ENCODE measurements at places on chromosomes 3 and 15.

DNA sequence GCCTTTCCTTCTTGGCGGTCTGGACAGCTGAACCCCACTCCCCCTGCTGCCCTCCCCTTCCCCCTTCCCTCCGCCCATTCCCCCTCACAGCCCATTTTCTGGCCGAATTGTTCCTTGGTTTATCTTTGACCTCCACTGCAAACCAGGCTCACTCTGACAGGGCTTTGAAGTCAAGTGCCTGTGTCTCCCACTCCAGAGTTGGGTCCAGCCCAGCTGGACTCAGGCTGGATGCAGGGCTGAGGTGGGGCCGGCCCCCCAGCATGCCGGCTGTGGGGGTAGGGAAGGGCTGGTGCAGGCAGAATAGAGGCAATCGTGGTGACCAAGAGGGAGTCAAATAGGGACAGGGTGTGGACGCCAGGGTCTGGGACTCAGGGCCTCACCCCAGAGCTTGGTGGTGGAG lies 57.0 kb upstream of the MRPS22 start:
- DNase-seq: no peak

DNA sequence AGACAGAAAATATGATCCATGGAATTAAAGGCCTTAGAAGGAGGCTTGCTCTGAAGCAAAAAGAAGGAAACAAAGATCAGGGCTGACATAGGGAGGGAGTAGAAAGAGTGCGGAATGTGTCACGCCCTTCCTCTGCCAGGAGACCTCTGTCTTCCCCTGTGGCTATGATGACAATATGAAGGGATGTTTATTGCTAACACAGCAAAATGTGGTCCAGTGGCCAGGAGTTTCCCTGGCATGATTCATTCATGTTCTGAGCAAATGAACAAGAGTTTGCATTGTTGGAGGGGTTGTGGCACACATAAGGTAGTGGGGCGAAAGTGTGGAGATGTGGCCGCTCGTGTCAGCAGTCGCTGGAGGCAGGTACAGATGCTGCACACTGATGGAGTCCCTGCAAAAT lies 169.4 kb downstream of the SHQ1 start:
- DNase-seq: no peak

- no peak for DNase-seq
Measured at GRCh38 chr3:28940530-28940929, 340.3 kb upstream of the RBMS3 start.

- DNase-seq: no peak
Measured at GRCh38 chr15:65311760-65312159, 7.3 kb downstream of the RNU5B-1 start.

DNA sequence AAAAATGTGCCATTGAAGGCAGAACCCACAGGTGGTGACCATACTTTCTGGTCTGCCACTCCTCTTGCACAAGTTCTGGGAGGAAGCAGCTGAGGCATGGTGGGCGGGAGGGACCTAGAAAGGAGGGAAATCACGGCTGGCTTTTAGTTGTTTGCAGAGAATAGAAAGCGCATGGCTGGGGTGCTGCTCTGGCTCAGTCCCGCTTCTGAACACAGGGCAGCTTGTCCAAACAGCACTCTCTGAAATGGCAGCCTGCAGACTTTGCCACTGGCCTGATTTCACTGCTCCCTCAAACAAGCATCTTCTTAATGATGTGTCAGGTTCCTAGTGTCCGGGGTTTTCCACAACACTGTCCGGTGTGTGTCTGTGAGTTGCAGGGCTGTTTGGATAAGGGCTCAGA lies 76.7 kb downstream of the AAGAB start:
- no peak for DNase-seq

GRCh38 chr3:133412183-133413132 lies 12.6 kb downstream of the BFSP2 start:
- DNase-seq: no peak

- peak; percentile 82 for DNase-seq
Measured at GRCh38 chr3:39260957-39261356, 18.9 kb downstream of the CX3CR1 start.

DNA sequence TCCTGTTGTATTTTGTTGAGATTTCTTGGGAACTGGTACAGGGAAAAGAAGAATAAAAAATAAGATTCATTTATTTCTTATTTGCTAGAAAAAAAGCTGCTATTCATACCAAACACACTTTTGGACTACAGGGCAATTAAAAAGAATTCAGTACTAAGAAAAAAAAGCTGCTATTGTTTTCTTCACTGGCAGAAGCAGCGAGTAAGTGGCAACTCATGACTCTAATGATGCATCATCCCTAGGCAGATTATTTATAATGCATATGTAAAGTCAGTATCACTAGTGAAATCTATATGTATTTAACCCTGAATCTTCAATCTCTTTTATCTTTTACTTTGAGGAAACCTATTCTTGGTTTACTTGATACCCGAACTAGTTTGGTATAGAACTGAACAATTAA lies 15.2 kb downstream of the PFN2 start:
- DNase-seq: no peak

DNA sequence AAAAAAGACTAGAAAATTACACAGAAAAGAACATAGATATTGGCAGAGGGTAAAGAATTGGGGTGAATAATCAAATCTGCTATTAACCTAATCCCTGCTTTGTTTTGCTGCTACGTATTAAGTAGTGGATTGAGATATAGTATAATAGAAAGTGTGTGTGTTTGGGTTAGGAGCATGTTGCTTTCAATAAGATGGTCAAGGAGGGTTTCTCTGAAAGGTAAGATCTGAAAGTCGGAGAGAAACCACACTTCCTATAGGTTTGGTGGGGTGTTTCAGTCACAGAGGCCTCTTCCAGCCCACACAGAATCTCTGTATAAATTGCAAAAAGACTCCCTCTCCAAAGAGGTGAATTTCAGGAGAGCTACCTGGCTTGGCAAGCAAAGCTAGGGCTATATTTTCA lies 345.7 kb upstream of the SATB1 start:
- no peak for DNase-seq

- no peak for DNase-seq
Measured at GRCh38 chr3:3801494-3801841, 2.2 kb downstream of the LRRN1 start.

- DNase-seq: peak; percentile 44
Measured at GRCh38 chr3:58009026-58009748, 965 bp downstream of the FLNB start.

DNA sequence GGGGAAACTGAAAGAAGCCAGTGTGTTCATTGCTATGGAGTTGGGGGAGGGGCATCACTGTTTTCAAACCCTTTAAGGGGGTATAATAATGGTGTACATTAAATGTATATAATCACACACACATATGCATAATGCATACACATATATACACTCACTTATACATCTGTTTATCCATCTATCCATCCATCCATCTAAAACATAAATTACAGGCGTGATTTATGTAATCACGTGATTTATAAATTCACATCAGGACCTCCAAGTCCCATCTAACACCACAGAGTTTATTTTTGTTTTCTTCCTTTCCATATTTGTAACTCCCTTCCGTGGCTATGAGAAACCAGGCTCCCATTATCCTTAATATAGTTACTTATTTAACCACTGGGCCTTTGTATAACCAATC lies 39.8 kb downstream of the GRAMD1C start:
- DNase-seq: no peak

GRCh38 chr15:42138411-42138810 lies 18.0 kb downstream of the PLA2G4F start:
- no peak for DNase-seq

DNA sequence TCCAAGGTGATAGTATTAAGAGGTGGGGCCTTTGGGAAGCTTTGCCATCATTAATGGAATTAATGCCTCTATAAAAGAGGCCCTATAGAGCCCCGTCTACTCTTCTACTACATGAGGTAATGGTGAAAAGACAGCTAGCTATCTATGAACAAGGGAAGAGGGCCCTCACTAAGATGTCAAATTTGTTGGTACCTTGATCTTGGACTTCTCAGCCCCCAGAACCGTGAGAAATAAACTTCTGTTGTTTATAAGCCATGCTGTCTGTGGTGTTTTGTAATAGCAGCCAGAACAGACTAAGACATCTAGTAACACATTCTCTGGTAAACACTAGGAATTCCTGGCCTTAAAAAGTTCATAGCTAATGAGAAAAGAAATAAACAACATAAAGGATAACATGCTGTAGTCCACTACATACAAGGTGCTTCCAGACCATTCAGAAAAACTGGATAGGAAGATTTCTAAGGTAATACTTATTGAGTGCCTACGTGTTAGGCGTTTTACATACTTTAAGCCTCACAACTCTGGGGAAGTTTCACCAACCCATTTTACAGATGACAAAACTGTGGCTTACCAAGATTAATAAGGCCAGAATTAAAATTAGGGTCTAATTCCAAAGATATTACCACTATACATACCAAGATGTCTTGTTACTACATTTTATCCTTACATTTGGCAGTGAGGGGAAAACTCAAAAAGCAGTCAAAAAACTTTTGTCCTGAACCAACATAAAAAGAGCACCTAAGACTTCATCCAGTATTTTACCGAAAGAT lies 3.2 kb downstream of the UBE3A start:
- no peak for DNase-seq

DNA sequence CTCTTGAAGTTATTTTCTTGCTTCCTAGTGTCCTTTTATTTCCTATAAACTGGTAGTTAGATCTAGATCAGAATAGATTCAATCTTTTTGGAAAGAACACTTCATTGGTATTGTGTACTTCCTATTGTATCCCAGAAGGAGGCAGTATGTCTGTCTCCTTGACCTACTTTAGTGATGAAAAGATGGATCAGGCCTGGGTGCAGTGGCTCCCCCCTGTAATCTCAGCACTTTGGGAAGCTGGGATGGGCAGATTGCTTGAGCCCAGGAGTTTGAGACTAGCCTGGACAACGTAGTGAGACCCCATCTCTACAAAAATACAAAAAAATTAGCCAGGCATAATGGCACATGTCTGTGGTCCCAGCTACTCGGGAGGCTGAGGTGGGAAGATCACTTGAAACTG lies 12.0 kb downstream of the BSN start:
- no peak for DNase-seq

GRCh38 chr3:55292360-55292759 lies 194.7 kb downstream of the WNT5A start:
- DNase-seq: no peak

DNA sequence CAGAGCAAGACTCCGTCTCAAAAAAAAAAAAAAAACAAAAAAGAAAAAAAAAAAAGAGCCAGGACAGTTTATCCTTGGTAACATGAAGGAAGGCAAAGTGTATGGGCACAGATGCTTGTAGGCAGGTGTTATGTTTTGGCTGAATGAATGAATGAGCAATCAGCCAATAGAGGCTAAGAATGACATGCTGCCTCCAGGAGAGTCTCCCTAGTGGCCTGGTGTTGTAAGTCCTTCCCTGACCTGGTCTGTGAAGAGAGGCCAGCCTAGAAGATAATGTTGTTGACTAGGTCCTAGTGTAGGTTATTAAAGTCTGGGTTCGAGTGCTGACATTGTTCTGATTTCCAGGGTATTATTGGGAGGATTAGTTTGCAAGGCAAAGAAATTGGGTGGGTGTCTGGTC lies 24.9 kb downstream of the GYG1 start:
- no peak for DNase-seq

GRCh38 chr3:46957092-46957820 lies 19.3 kb downstream of the CCDC12 start:
- no peak for DNase-seq

DNA sequence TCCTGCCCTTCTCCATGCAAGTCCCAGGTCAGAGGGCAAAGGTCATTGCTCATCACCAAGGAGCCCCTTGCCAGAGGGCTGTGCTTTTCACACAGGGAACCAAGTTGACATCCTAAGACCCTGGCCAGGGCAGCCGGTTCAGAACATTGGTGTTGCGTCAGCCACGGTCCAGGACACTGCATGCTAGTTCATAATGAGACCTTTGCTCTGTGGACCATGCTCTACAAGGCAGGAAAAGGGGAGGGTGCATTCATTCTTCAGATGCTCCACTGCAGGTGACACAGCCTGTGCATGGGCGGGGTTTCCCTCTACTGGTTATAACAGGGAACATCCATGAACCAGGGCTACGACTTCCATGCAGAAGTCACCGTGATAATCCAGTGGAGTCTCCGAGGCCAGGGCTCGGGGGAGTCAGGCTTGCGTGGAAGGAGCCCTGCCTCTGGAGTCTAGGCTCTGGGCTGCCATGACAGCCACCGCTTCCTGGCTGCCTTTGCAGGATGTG lies 81.6 kb downstream of the OCA2 start:
- DNase-seq: no peak

DNA sequence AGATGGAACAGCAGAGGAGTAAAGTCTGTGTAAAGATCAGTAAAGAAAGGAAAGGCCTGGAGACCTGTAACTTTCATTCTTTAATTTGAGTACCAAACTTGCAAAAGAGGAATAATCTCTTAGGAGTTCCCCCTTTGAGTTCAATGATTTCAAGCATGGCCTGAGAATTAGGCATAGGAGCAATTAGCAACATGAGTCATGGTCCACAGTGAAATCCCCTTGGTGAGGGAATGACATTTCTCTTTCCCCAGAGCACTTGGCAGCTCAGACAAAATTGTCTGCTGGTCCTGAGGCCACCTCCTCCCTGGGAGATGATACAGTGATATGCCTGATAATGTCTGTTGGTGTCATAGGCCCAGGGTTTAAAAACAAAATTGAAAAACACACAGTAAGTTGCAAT lies 81.4 kb upstream of the CRBN start:
- no peak for DNase-seq

GRCh38 chr15:42911058-42911592 lies 9.5 kb downstream of the TTBK2 start:
- DNase-seq: no peak

GRCh38 chr3:197464794-197465193 lies 91.0 kb downstream of the BDH1 start:
- DNase-seq: no peak

DNA sequence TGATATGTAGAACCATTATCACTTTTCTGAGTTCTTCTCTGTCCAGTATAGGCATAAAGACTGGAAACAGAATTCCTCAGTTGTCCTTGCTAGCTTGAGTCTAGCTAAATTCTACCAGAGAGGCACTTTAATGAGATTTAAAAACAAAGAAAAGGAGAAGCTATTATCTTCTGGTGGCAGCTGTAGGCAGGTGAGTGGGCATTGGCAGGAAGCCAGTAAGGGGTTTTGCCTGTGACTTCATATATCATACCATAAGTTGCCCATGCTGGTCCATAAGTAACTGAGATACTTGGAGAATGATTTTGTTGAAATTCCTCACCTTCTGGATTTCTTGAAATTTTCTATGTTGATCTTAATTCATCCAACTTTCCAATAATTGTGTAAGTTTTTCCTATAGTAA lies 402.3 kb upstream of the TGFBR2 start:
- DNase-seq: no peak

DNA sequence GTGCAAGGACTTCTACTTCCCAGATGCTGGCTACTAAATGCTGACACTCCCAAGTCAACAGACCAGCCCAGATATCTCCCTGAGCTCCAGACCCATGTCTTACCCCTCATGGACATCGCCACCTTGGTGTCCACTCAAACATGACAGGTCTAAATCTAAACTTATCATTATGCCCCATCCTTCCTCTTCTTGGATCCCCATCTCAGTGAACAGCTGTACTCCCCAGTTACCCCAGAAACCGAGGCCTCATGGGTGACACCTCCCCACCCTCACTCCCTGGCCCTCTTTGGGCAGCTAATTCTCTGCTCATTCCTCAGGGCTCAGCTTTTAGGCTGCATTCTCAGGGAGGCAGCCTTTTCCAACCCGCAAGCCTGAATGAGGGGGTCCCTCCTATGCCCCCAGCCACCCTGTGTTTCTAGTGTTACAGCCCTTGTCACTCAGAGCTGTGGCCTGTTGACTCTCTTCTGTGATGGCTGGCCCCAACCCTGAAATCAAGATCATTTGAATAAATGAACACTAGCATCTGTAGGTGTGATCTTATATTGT lies 5.4 kb downstream of the EHD4 start:
- DNase-seq: no peak

GRCh38 chr15:78811124-78811824 lies at the start of gene ADAMTS7:
ADAMTS7 (minus strand) TSS chr15:78811464; CDS start chr15:78811220, 244 bp downstream.
- peak; percentile 49 for DNase-seq

All from CD4-positive, alpha-beta T cell treated with Interleukin-1 beta for 1 hour (primary cell).